Stimulated activated CD4-positive, alpha-beta T cell treated with anti-CD3 and anti-CD28 coated beads, Interleukin-15, amount 100 ng/mL, for 24 hours (primary cell): ENCODE measurements at places on chromosomes 4 and X.

GRCh38 chrX:48709522-48710112 is 13.1 kb downstream of the SUV39H1 start:
- DNase-seq, result no peak

DNA sequence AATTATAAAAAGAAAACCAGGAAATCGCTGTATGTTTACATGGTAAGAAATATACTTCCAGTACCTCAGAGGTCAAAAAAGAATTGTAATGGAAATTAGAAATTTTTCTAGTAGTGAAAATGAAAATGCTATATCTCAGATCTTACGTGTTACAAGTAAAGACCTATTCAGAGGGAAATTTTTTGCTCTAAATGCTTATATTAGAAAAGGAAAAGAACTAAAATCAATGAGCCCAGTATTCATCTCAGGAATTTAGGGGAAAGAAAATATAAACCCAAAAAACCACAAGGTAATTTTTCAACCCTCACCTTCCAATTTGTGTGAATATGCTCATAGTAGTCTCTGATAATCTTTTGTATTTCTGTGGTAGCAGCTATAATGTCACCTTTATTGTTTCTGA is 145.6 kb downstream of the RAP1GDS1 start:
- DNase-seq, result no peak

- DNase-seq, result no peak
Observed at GRCh38 chr4:72846280-72847111, 223.0 kb downstream of the COX18 start.

GRCh38 chrX:54423161-54423888 is 16.9 kb upstream of the TSR2 start:
- peak; percentile 5 for DNase-seq

GRCh38 chrX:53422861-53423306 is at the start of gene RIBC1:
Gene RIBC1, plus strand, starts transcription at chrX:53422873. Its CDS starts 3,404 bp downstream, at chrX:53426277.
- no peak for DNase-seq

DNA sequence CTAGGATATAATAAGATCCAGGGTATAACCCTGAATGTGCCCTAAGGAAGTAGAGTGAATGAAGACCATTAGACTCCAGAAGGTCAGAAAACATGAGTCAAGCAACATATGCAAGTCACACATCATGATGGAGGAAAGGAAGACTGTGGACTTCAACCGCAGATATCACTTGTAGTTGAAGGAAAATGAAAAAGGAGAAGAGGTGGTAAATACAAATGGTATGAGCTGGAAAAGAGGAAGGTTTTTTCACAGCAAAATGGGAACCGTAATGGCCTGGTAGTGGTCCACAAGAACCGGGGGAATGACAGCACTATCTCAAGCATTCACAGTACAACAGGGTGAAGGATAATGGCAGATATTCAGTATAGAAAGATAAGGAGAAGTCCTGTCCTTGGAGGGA is 5.2 kb upstream of the SCFD2 start:
- no peak for DNase-seq

DNA sequence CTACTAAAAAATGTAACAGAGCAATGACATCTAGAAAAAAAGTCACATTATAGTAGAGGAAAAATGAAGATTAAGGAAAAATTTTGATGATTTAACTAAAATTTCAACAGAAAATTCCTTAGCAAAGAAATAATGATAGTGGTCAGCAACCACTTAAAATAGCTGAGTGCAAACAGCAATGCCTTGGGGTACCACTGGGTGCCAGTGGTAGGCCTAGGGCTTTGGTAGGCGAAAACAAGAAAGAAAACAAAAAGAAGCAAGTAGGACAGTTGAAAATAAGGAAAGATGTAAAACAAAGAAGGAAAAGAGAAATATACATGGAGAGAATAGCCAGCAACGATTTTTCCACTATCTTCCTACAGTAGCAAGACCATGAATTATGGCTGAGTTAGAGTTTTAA is 313.5 kb upstream of the IRS4 start:
- no peak for DNase-seq

GRCh38 chrX:24563291-24564010 is 83.7 kb downstream of the PCYT1B start:
- DNase-seq, result no peak

DNA sequence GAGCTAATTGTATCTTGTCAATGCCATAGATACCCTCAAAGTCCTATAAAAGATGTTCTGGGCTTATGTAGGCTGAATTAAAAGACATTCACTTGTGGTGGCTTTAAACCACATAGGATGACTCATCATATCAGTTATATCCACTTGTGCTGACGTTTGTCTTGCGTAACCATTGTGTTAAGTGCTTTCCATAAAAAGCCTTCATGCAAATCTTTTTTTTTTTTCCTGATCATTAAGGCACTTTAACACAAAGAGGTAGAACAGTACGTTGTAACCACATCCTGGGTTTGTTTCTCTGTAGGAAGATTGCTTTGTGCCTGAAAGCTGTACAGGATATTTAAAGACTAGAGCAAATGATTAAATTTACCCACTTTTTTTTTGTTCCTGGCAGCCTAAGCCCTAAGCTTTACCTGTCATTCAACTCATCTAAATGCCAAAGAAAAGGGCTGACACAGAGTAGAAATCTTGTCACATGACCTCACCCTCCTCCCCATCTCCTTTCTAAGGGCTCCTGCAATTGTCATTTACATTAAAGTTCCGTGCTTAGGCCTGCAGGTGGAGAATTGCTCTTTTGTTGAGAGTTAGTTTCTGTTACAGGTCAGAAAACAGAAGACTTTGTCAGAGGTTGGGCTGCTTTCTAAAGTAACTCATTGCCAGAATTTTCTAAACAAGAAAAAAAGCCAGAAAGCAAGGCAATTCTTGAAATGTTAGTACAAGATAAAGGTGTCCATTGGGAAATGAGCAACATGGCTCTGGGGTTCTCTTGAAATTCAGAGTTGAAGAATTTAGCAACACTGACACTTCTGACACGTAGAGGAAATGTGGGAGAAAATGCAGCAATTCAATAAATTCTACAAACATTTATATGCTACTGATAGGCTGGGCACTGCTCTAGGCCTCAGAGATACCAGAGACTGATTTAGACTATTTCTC is 555.6 kb downstream of the PPARGC1A start:
- DNase-seq, result peak; percentile 24

GRCh38 chr4:93748373-93749291 is 79.9 kb upstream of the ATOH1 start:
- DNase-seq, result no peak

DNA sequence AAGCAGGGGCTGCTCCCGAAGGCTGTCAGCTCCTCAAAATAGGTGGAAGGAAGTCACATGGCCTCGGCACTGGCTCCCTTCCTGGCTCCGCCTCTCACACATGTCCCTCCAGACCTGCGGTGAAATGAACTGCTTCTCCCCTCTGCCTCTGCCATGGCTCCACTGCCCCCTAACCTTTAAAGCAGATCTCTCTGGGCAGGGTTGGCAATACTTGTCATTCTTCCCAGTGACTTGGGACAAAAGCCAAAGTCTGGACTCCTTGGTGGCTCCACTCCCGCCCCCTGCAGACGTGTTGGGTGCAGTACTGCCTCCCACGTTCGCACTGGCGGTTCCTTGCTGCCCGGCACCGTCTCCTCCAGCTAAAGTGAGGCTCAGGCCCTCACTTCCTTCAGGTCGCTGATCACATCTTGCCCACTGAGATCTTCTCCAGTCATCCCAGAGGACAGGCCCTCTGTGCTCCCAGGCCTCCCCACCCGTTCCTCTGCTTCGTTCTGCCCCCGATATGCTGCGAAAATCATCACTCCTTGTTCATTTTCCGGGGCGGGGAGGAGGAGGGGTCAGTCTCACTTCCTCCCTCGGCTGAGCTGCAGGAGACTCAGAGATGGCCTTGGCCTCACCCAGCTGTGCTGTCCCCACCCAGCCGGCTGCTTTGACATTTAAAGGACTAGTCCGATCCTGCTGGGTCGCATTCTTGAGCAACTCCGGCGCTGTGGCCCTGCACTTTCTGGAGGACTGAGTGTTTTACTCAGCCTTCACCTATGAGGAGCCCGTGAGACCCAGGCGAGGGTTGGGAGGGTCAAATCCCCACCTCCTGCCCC is 97.4 kb downstream of the PHKA2 start:
- DNase-seq, result peak; percentile 68

- peak; percentile 23 for DNase-seq
Observed at GRCh38 chrX:68693481-68694434, 46.3 kb downstream of the STARD8 start.

DNA sequence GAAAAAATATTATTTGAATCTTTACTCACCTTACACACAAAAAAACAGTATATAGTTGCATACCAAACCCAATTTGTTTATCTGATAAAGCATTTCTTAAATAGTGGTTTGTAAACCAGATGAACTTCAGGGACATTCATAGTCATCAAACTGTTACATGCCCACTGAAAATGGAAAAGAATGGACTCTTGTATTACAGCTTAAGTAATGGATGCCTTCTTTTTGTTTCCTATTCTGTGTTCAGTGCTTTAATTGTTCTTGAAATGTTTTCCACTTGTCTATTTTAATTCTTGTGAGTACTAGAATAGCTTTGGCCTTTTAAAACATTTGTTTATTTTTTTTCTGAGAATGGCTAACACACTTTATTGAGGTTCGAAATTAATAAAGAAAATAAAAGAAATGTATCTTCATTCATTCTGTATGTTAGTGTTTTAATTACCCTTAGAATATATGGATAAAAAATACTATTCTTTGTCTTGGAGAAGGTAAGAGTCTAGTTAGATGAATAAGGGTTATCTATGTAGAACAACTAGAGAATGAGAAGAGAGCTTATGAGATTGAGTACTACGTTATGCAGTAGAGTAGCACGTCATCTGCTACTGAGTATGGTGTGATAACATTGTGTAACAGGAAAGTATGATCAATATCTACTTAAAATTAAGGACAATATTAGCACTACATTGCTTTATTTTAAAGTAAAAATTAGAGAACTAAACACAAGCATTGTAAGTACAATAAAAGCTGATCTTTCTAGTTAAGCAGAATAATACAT is 9.9 kb downstream of the CPEB2 start:
- DNase-seq, result no peak

DNA sequence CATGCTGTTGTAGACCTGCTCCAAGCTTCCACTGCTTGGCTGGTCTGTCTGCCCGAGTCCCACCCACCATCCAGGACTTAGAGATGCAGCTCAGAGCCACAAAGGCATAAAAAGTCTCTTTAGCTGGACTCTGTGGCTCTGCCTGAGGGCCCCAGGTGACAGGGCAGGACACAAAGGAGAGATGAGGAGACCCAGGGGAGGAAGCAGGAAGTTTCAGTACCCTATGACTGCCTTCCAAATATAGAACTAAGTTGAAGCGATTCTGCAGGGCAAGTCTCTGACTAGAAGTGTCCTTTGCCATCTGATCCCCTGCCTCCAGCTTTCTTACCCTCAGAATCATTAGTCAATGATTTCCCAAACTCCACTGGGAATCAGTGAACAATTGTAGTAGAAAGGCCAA is 11.2 kb upstream of the CXCR3 start:
- DNase-seq, result no peak

DNA sequence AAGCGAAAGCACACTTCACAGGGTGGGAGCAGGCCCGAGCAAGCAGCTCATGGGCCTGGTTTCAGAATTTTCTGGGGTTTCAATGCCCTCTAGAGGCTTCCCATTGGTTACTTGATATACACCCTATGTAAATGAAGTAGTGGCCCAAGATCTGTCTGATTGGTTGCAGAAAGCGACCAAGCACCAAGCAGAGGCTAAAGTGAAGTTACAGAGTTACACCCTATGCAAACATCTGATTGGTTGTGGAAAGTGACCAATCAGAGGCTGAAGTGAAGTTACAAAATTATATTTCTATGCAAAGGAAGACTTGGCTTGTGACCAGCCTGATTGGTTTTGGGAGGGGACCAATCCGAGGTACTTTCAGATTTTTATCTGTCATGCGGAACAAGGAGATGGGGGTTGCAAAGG is 8.2 kb downstream of the FHIP1A start:
- no peak for DNase-seq

GRCh38 chr4:17324386-17324830 is 187.5 kb downstream of the QDPR start:
- peak; percentile 60 for DNase-seq

- no peak for DNase-seq
Observed at GRCh38 chrX:17580539-17581152, 156.6 kb upstream of the SCML1 start.
